ENCODE measurements at places on chromosomes 1 and 21.

DNA sequence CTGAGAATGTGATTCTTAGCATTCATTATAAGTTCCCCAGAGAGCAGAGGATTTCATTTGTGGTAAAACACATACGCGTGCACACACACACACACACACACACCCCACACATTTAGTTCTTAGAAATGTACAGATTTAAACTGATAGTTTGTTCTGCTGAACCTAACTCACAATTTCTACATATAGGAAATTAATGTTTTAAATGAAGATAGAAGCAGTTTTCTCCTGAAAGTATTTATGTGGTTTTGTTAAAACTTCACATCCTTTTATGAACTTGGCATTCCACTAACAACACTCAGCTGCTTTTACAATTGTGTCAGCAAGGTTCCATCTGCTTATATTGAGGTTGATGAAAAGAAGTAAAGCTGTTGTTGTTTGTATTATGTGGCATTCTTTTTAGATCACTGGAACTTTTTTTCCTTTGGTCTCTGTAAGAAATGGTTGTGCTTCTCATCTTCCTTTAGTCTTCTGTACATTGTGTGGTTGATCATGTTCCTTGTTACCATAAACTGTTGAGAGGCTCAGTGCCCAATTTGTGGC is 41.6 kb downstream of the AK4 start:
- no peak for DNase-seq

- no peak for DNase-seq
Observed at GRCh38 chr21:38816400-38816977, 10.8 kb downstream of the ETS2 start.

- no peak for DNase-seq
Observed at GRCh38 chr1:222697203-222697602, 15.1 kb downstream of the AIDA start.

DNA sequence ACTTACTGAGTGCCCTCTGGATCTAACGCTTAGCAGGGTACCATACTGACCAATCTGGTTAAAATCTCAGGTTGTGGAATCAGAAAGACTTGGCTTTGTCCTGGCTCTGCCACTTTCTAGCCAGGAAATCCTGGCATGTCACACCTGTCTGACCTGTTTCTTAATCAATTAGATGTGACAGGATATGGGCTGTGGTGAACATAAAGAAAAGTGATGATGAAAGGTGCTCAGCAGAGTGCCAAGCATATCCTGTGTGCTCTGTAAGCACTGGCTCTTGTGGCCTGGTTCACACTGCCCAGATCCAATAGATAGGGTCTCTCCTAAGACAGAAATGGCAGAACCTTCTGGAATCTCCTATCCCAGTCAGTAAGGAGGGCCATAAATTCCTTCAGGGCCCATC is 53.9 kb downstream of the PHC2 start:
- no peak for DNase-seq

GRCh38 chr1:25654109-25654660 is 37.6 kb downstream of the MAN1C1 start:
- DNase-seq: no peak

DNA sequence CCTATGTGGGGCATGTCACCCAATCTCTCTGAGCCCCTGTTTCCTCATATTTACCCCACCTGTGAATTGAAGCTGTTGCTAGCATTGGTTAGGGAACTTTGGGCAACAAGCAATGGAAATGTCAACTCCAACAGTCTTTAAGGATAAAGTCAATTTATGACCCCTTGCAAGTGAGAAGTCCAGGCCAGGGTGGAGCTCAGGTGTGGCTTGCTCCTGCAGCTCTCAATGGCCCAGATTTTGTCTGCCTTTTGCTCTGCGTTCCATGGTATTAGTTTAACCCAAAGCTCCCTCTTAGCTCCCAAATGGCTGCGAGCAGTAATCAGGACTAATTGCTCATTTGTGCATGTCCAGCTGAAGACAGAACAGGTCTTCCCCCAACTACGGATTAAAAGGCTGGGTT is 70.4 kb upstream of the ABCG1 start:
- DNase-seq: no peak

GRCh38 chr1:162193221-162193620 is 123.7 kb downstream of the NOS1AP start:
- DNase-seq: no peak

- no peak for DNase-seq
Observed at GRCh38 chr21:17690078-17690494, 77.4 kb upstream of the BTG3 start.

- DNase-seq: no peak
Observed at GRCh38 chr21:33330726-33331125, 6.0 kb downstream of the IFNAR1 start.

DNA sequence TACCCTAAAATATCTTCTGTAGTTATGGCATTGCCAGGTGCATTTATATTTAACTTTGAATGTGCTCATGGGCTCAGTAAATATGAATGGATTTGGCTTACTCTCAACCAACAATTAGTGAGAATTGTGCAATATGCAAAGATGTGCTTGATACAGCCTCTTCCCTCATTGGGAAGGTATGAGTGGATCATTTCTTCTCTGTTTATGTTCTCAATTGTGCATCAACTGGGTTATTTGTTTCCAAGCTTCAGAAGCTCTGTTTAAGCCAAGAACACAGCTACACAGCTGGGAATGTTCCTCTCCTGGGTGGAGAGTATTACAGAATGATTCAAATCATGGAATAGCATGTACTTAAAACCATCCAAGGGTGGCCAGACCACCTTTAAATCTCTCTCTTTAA is 17.6 kb upstream of the MAP1LC3C start:
- DNase-seq: no peak

DNA sequence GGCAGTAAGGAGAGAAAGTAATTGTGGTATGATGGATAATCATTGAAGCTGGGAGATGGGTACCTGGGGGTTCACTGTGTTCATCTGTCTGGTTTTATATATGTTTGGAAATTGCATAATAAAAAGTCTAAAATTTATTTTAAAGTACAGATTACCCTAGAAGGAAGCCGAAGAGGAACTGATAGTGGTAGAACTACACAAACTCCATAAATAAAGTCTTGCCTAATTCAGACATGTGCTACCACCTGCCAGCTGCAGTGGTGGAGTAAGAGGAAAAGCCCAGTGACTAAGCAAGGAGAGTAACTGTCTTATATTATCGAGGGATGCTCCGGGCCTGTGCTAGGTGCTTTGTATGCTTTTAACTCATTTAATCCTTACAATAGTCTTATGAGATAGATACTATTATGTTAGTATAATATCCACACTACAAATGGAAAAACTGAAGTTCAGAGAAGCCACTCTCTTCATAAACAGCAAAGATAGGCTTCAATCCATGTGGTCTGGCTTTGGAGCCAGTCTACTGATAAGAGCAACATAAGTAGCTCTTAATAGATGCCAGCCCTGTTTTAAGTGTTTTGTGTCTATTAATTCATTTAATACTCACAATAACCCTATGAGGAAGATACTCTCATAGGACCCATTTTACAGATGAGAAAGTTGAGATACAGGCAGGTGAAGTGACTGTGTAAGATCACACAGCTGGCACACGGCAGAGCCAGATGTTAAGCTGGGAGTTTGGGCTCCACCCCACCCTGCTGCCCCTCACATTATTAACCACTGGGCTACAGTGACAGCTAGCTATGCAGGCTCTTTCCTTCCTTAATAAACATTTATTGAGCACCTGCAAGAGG is 56.8 kb upstream of the HNRNPU start:
- DNase-seq: peak; percentile 63

- DNase-seq: peak; percentile 28
Observed at GRCh38 chr1:161176468-161177111, 717 bp downstream of the B4GALT3 start.

- no peak for DNase-seq
Observed at GRCh38 chr1:199463521-199464127, 563.9 kb upstream of the NR5A2 start.

GRCh38 chr1:31521761-31522555 is 54.4 kb upstream of the TINAGL1 start:
- DNase-seq: no peak

GRCh38 chr1:22794647-22795365 is 84.2 kb downstream of the EPHB2 start:
- DNase-seq: no peak

- DNase-seq: peak; percentile 30
Observed at GRCh38 chr21:45512626-45513002, 29.6 kb downstream of the SLC19A1 start.

- no peak for DNase-seq
Observed at GRCh38 chr1:150152182-150152536, 2.4 kb downstream of the PLEKHO1 start.

GRCh38 chr1:155933591-155934096 is 569 bp downstream of the KHDC4 start:
- no peak for DNase-seq

- no peak for DNase-seq
Observed at GRCh38 chr1:91505086-91505485, 4.4 kb downstream of the CDC7 start.

DNA sequence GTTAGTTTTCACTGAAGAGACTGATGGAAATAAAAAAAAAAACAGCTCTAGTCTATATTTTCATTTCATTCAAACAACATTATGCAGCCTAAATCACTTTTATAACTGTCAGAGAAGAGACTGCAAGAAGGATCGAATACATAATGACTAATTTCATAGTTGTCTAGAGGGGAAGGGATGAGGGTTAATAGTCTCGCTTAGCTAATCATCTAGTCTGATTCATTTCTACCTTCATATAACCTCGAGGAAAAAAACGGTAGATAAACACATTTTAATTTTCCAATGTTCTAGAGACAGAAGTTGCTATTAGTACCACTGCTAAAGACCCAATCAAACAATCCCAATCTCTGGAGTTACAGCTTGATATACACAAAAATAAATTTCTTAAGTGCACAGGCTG is 3.5 kb downstream of the FUBP1 start:
- no peak for DNase-seq

GRCh38 chr1:192061556-192061955 is 96.7 kb upstream of the RGS18 start:
- DNase-seq: no peak

- DNase-seq: no peak
Observed at GRCh38 chr1:58997060-58997411, 213.2 kb upstream of the JUN start.

DNA sequence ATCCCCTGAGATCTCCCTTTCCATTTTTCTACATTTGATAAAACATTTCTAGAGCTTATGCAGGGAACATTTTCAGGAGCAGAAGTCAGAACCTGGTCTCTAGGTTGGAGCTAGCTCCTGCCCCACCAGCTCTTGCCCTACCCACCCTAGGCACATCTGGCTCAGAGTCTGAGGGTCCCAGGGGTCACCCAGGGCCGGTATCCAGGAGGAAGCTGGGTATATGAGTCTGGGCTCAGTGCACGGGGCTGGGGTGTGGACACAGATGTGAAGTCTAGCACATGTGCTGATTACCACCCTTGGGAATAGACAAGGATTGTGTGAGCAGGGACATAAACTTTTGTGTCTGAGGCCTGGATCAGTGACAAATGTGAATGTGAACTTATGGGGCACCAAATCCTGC is 95.4 kb downstream of the MATN1 start:
- no peak for DNase-seq

- no peak for DNase-seq
Observed at GRCh38 chr1:67299296-67299695, 8.4 kb upstream of the IL12RB2 start.

- DNase-seq: no peak
Observed at GRCh38 chr1:241787691-241788090, 60.3 kb upstream of the EXO1 start.

GRCh38 chr1:219555806-219556205 is 57.1 kb downstream of the ZC3H11B start:
- no peak for DNase-seq

DNA sequence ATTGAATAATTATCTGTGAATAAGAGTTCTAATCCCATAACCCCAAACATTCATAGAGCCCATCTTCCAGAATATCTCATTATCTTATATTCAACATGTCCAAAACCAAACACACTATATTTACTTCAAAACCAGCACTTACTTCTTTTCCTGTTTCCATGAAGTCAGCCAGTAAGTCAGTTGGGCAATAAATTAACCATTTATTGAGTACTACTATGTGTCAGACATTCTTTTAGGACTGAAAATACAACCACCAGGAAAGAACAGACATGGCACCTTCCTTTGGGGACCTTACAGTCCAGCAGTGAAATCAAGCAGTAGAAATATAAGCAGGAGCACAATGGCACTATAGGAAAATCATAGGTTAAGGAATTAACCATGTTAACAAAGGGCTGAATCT is 8.8 kb downstream of the AK5 start:
- DNase-seq: no peak

DNA sequence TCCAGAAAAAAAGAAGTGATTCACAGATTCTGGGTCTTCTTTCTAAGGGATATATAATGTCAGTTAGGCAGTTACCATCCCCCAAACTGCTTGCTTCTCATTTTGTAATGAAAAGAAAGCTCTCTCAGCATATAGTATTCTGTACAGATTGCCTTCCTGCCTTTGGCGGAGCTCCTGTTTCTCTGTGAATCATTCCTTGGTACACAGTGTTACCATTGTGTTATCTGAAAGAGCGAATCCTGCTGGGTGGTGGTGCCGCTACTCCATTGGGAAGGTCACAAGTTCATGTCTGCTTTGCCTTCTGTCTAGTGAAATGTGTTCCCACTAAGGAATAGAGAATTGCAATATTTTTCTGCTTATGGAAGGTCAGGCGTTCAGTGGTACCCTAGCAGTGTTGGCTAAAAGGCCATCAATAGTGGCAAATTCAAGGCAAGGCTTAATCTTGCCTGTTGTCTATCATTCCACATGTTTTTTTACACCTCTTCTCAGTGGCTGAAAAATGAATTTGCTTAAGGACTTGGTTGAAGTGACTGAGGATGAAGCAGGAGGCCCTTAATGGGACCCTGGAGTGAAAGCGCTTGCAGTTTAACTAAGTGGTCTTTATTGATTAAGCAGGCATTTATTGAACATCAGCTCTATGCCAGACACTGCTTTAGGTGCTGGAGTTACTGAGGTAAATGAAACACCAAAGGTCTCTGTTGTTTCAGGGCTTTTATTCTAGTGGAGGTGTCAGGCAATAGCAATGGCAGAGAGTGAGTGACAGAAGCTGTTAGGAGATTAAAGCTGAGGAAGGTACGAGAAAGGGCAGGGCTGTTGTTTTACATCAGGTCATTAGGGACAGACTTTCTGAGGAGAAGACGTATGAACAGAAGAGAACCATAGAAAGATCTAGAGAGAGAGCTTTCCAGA is 186.7 kb downstream of the PDE4B start:
- no peak for DNase-seq
